ENCODE measurements at places on chromosomes 2 and 18.

DNA sequence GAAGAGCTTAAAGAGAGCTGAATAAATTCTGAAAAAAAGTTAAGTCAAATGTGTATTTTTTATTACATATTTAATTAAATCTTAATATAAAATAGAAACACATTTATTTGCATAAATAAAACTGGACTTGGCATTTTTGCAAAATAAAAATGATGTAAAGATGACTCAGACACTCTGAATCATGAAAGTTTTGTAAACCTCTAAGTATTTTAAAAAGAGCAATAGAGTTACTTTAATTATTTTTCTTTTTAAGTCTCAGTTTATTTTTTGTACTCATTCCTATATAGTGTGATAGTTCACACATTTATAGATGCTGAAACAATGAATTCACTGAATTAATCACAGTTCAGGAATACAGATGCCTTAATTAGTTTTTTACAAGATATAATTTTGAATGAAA is 109.9 kb upstream of the DTNA start:
- DNase-seq: no peak

DNA sequence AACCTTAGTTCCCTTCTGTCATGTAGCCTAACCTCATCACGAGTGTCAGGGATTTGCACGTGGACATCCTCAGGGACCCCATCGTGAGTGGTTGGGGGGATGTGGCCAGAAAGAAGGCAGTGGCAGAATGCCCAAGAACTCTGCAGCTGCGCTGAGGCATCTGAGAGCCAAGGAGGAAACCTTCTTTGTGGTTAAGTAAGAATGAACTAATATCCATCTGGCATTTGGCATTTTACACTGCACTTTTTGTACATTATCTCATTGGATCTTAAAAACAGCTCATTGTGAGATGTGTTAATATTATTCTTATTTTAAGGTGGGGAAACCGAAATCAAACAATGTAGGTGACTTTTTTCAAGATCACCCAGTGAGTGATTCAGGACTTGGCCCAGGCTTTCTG is 32.6 kb upstream of the APCDD1 start:
- no peak for DNase-seq

DNA sequence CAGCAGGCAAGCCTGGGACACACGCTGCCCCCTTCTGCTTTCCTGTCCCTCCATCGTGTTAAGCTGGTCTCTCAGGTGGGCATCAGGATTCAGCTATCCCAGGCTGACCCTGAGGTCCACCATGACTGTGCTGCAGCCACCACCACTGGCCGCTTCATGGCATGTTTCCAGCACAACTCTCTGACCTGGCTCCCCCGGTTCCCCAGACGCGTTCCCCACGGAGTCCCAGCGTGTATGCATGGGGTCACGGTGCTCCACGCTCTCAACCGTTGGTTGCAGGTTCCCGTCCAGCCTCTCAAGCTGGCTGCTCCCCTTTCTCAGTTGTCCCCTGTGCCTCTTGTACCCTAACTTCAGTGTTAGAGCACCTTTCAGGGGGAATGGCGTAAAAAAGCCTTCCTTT is 20.3 kb downstream of the HPCAL1 start:
- DNase-seq: no peak

DNA sequence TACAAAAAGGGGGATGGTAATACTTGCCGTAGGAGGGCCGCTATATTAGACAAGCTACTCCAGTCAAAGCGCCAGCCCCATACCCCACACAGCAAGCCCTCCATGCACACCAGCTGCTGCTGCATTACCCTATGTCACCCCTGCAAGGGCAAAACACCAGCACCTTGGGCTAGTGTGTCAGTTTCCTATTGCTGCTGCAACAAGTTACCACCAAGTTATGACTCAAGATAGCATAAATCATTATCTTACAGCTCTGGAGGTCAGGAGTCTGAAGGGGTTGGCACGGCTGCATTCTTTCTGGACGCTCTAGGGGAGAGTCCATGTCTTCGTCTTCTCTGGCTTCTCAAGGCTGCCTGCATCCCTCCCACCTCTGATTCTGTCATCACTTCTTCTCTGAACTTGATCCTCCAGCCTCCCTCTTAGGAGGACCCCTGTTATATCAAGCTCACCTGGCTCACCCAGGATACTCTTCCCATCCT is 88.6 kb upstream of the ACAA2 start:
- DNase-seq: no peak

GRCh38 chr2:19748073-19748375 is 153.8 kb downstream of the TTC32 start:
- no peak for DNase-seq

- DNase-seq: no peak
These were observed 42.0 kb downstream of the MCFD2 start for GRCh38 chr2:46873604-46874068.

Data from activated T-helper 1 cell treated with Interleukin-2 at 50 U/mL for 16 hours (primary cell).